ENCODE measurements at places on chromosomes 3 and 15.

GRCh38 chr3:80870476-80871041 lies 890.9 kb downstream of the GBE1 start:
- no peak for DNase-seq

GRCh38 chr3:71673486-71673885 lies 51.7 kb downstream of the EIF4E3 start:
- peak; percentile 42 for DNase-seq

DNA sequence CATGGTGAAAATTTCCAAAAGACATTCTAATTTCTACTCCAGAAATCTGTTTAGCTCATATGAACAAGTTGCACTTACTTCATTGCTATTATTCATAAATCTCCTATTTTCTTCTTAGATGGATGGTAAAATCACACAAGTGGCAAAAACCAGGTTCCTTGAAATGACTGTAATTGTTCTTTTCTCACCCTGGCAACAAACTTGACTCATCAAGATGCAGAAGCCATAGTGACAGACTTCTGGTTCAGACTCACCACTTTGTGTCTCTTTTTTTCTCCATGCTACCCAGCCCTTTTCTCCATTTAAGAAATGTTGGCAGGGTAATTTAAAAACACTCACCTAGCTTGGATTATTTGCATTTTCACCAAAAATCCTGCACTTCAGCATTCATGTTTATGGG lies 82.1 kb downstream of the LRRC28 start:
- no peak for DNase-seq

DNA sequence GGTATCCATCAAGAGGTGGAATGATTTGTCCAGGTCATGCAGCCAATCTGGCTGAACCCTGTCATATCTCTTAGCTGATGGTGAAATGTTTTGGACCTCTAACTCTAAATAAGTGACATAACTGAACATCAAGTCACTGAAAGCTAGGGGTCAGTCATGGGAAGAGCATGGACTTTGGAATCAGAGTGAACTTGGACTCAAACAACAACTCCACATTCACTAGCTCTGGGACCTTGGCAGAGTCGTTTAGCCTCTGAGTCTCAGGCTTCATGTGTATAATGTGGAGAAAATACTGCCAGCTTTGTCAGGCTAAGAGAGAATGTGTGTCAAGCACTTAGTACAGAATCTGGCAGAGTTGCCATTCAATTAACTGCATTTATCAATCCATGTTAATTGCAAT lies 557.8 kb upstream of the CFAP20DC start:
- DNase-seq: peak; percentile 42

- DNase-seq: no peak
Observed at GRCh38 chr3:31945738-31946052, 35.4 kb downstream of the OSBPL10 start.

GRCh38 chr3:183386651-183387050 lies 41.8 kb downstream of the MCF2L2 start:
- no peak for DNase-seq

DNA sequence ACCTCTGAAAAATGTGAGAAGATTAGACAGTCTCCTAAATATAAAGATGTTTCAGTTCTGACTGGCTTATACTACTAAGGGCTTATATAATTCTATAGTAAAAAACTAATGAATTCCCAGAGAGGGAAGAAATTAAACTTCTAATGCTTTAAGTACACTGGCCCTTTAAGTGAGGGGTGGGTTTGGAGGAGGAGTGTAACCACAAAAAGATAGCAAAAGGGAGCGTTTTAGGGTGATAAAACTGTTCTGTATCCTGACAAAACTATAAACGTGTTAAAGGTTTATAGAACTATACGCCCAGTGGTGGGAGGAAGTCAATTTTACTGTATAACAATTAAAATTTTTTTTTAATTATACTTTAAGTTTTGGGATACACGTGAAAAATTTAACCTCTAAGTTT lies 45.8 kb downstream of the CEP152 start:
- DNase-seq: no peak

GRCh38 chr3:171156401-171157010 lies 130.0 kb upstream of the SLC2A2 start:
- DNase-seq: no peak

DNA sequence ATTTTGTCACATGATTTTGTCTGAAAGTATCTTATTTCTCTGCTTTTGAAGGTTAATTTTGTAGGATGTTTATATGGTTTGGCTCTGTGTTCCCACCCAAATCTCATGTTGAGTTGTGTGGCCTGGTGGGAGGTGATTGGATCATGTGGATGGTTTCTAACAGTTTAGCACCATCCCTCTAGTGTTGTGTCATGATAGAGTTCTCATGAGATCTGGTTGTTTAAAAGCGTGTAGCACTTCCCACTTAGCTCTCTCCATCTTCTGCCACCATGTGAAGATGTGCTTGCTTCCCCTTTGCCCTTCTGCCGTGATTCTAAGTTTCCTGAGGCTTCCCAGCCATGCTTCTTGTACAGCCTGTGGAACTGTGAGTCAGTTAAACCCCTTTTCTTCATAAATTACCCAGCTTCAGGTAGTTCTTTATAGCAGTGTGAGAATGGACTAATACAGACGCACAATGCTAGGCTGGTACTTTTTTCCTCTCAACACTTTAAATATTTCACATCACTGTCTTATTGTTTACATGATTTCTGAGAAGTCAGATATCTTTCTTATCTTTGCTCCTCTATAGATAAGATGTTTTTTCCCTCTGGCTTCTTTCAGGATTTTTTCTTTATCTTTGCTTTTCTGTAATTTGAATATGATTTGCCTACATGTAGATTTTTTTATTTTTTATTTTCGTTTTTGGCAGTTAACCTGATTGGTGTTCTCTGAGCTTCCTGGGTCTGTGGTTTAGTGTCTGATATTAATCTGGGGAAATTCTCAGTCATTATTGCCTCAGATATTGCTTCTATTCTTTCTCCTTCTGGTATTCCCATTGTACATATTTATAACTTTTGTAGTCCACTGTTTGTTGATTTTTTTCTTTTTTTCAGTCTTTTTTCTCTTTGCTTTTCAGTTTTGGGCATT lies 22.2 kb downstream of the BTD start:
- no peak for DNase-seq

GRCh38 chr3:140129768-140130284 lies 194.8 kb downstream of the CLSTN2 start:
- DNase-seq: no peak

DNA sequence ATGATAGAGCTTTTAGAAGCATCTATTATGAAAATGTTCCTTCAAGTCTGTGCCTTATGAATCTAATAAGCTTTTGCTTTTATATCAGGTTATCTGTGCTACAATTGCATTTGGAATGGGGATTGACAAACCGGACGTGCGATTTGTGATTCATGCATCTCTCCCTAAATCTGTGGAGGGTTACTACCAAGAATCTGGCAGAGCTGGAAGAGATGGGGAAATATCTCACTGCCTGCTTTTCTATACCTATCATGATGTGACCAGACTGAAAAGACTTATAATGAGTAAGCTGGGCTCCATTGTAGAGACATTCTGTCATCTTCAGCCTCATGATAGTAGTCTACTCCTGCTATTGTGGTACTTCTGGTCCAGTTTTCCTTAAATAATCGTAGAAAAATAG lies 73.4 kb downstream of the BLM start:
- no peak for DNase-seq

GRCh38 chr3:178404961-178405360 lies 131.3 kb upstream of the KCNMB2 start:
- peak; percentile 83 for DNase-seq

DNA sequence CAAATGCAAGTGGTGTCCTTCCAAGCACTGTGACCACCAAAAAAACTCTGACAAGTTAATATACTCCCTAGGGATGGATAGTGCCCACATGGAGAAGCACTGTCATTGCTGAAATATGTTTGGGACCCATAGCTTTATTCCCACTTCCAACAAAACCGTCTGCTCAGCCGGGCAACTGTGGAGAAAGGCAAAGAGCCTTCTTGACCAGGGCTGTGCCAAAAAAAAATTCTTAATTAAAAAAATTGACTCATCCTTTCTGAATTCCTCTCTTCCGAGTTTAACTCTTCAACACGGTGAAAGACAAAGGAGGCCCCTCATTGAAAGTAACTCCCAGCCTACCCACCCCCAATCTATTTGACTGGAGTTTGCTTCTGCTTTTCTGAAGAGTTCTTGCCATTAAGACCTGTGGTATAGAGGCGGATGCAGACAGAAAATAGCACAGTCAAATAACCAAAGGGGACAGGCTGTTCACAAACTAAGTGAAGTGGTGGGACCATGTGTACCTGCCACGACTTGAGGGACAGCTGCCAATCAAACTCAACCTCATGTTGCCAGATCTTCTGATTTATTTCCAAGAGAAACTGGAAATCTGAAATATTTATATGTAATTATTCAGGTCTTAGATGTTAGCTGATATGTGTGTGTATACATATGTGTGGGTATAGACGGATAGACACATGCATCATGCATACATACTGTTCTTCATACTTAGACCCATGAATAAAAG lies 135.4 kb upstream of the PFN2 start:
- DNase-seq: peak; percentile 72

DNA sequence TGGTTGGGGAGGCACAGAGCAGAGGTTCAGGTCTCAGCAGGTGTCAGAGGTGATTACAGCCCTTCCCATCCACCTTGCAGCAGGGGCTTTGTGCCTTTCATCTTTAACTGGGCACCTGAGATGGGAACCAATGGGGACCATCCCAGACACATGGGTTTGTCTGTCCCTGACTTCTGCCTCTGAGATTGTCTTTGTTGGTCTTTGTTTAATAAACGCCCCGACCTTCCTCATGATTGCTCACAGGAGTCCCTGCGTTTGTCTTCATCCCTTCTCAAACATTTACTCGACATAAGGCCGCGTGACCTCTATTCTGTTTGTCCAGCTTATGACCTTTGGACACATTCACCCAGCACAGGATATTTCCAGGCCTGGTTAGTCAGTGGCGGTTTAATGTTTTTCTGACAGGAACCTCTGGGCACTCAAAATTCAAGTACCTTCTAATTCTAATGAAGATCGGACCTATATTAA lies 5.9 kb downstream of the ZSCAN2 start:
- DNase-seq: no peak

GRCh38 chr15:90201130-90201943 lies at the start of gene SEMA4B:
Gene SEMA4B, plus strand, starts transcription at chr15:90201330. Its CDS starts 249 bp downstream, at chr15:90201579.
- DNase-seq: no peak

GRCh38 chr15:67551207-67551743 lies 8.8 kb downstream of the MAP2K5 start:
- no peak for DNase-seq

GRCh38 chr3:68206524-68207117 lies 552.2 kb upstream of the SUCLG2 start:
- no peak for DNase-seq

DNA sequence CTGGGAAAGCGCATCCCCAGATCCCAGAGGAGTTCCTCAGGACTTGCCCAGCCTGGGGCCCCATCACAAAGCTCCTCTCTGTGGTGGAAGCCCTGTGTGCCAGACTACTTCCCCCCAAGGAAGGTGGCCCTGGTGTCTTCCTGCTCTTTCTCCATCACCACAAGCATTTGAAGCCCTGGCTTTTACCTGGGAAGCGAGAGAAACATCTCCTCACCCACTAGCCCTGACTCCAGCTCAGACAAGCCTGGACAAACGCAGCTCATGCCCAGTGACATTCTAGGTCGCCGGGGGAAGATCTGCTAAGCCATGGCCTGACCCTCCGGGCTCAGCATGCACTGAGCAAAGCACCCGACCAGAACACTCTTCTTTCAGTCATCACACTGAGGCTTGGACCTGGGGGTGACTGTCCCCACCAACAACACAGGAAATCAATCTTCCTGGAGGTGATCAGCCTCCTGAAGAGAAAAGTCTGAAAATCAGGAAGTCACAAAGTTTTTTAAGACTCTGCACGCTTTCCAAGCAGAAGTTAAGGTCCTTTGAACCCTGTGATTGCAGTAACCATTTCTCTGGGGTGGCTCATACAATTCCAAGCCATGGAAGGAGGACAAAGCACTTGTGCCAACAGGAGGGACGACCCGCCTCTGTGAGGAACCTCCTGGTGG lies 40.8 kb downstream of the KLHL25 start:
- no peak for DNase-seq

GRCh38 chr3:113590983-113591382 lies 58.6 kb downstream of the SIDT1 start:
- DNase-seq: no peak

- peak; percentile 92 for DNase-seq
Observed at GRCh38 chr3:171088964-171089754, 62.6 kb upstream of the SLC2A2 start.

- DNase-seq: no peak
Observed at GRCh38 chr3:25461946-25462345, 33.9 kb downstream of the RARB start.

- DNase-seq: no peak
Observed at GRCh38 chr3:169405076-169405475, 258.4 kb downstream of the MECOM start.

GRCh38 chr3:171363202-171363601 lies 97.0 kb downstream of the TNIK start:
- DNase-seq: no peak

DNA sequence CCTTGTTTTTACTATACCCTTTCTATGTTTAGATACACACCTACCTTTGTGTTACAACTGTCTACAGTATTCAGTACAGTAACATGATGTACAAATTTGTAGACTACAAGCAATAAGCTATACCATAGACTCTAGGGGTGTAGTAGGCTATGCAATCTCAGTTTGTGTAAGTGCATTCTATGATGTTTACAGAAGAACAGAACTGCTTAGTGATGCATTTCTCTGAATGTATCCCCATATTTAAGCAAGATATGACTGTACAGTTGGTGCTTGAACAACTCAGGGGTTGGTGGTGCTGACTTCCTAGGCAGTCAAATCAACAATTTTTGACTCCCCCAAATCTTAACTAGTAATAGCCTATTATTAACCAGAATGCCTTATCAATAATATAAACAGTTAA lies 467.1 kb upstream of the TGFBR2 start:
- DNase-seq: no peak

GRCh38 chr3:118760585-118761290 lies 273.9 kb downstream of the IGSF11 start:
- DNase-seq: no peak

GRCh38 chr15:78992416-78993256 lies 47.8 kb upstream of the CTSH start:
- peak; percentile 23 for DNase-seq

DNA sequence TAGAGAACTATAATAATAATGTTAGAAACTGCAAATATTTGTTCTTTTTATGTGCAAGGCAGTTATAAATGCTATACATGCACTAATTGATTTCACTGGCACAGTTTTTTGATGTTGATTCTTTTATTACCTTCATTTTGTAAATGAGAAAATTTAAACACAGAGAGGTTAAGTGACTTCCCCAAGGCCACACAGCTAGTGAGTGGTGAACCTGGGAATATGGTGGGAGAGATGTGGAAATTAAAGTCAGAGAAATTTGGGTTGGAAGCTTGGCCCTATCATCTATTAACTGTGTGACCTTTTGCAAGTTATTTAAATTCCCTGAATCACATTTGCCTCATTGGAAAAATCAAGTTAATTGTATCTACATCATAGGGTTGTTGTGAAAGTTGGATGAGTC lies 39.6 kb upstream of the AKAP13 start:
- no peak for DNase-seq

GRCh38 chr3:174202116-174202515 lies 657.0 kb upstream of the NAALADL2 start:
- no peak for DNase-seq

GRCh38 chr3:57699591-57699990 lies 6.7 kb upstream of the DENND6A start:
- DNase-seq: no peak
